Cardiac atrium fibroblast (primary cell): ENCODE measurements at places on chromosomes 6 and 20. TPM values are rescaled to one million over a fixed set of nuclear protein-coding genes. Genes with fewer than 3 reads are reported as not detected.

The ROS1 gene
- not detected in 2 replicates for total RNA-seq

The SLC39A7 gene
- total RNA-seq, result 166 and 183 TPM in 2 replicates

The ID4 gene
- 27.7 and 30.9 TPM in 2 replicates for total RNA-seq

The REM1 gene
- 2.8 and 3.4 TPM in 2 replicates for total RNA-seq

The RNF217 gene
- total RNA-seq, result 7.8 and 9.7 TPM in 2 replicates

The C6orf163 gene
- total RNA-seq, result 0.16 and 0.18 TPM in 2 replicates

The RBCK1 gene
- total RNA-seq, result 106 and 111 TPM in 2 replicates

The HSPA1L gene
- 0.49 TPM in 1 of 2 replicates, not detected in the other for total RNA-seq

The GSTA1 gene
- total RNA-seq, result not detected in 2 replicates

The COL19A1 gene
- total RNA-seq, result not detected in 2 replicates

The NAPB gene
- 3.8 and 7.9 TPM in 2 replicates for total RNA-seq

The MEP1A gene
- total RNA-seq, result not detected in 2 replicates

The HIVEP2 gene
- total RNA-seq, result 5.8 and 13.9 TPM in 2 replicates

The COL9A1 gene
- total RNA-seq, result not detected in 2 replicates

The PNPLA1 gene
- 0.49 TPM in 1 of 2 replicates, not detected in the other for total RNA-seq

The BPIFB1 gene
- not detected in 2 replicates for total RNA-seq

The SMOC2 gene
- total RNA-seq, result 0.81 and 1.3 TPM in 2 replicates

The NRSN1 gene
- total RNA-seq, result not detected in 2 replicates

The SIM1 gene
- not detected in 2 replicates for total RNA-seq

The CST2 gene
- total RNA-seq, result 0.16 TPM in 1 of 2 replicates, not detected in the other

The GSTA2 gene
- total RNA-seq, result not detected in 2 replicates

The CAGE1 gene
- total RNA-seq, result not detected in 2 replicates

The ZNF341 gene
- 0.54 and 1.1 TPM in 2 replicates for total RNA-seq

The DEFB114 gene
- total RNA-seq, result not detected in 2 replicates

The RIPOR3 gene
- 2.5 and 4.2 TPM in 2 replicates for total RNA-seq

The TRPC4AP gene
- total RNA-seq, result 81.2 and 83.3 TPM in 2 replicates

The CD83 gene
- total RNA-seq, result 0.16 and 1.3 TPM in 2 replicates

The OR2H2 gene
- total RNA-seq, result not detected in 2 replicates

The FAM83C gene
- total RNA-seq, result not detected in 2 replicates

The ZNF831 gene
- total RNA-seq, result not detected in 2 replicates

The CLPSL1 gene
- total RNA-seq, result not detected in 2 replicates

The SYTL3 gene
- total RNA-seq, result 1.8 and 5.2 TPM in 2 replicates

The OPRM1 gene
- total RNA-seq, result not detected in 2 replicates

The SLC32A1 gene
- total RNA-seq, result not detected in 2 replicates

The THEMIS gene
- not detected in 2 replicates for total RNA-seq

The ACTR5 gene
- 2.5 and 3.1 TPM in 2 replicates for total RNA-seq

The TUBB2B gene
- total RNA-seq, result 6.3 and 13.2 TPM in 2 replicates

The MCCD1 gene
- total RNA-seq, result not detected in 2 replicates

The PRDM13 gene
- not detected in 2 replicates for total RNA-seq

The DDO gene
- 0.16 TPM in 1 of 2 replicates, not detected in the other for total RNA-seq

The SULF2 gene
- total RNA-seq, result 12.3 and 32.6 TPM in 2 replicates

The DUSP15 gene
- total RNA-seq, result 0.49 TPM in 1 of 2 replicates, not detected in the other

The CST5 gene
- not detected in 2 replicates for total RNA-seq

The WDR27 gene
- 9.6 and 20.0 TPM in 2 replicates for total RNA-seq

The COL20A1 gene
- not detected in 2 replicates for total RNA-seq

The UNC5CL gene
- not detected in 2 replicates for total RNA-seq

The C6orf141 gene
- total RNA-seq, result 4.5 TPM in 1 of 2 replicates, not detected in the other

The GLP1R gene
- total RNA-seq, result not detected in 2 replicates
